ENCODE measurements at places on chromosomes 4 and X.
A peak's percentile ranks its signal among the peaks of the same experiment; 100 is the strongest.

DNA sequence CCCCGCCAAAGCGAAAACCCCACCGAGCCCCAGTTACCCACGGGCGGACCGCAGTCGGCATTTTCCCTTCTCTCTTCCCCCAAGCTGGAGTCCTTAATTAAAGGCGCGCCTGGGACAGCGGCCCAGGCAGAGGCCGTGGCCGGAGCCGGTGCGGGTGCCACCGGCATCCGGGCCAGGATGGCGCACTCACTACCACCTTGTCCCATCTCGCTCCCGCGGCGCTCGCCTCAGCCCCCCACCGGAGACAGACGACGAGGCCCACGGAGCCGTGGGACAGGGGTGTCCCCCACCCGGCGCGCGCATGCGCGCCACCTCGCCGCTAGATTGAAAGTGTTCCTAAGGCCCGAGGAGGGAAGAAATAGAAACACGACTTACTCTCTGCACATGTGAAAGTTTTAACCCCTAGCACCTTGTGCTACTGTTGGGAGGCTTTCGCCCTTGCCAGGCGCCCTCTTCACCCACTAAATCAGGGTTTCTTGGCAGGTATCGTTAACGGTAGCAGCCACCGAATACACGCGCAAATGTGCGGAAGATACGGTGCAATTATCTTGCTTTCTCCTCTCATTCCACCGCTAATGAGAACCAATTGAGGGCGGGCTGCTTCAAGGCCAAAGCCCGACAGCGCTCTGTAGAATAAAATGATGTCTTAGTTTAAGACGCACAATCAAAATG lies 64.3 kb upstream of the CCDC160 start:
- no peak for DNase-seq

- no peak for DNase-seq
Measured at GRCh38 chrX:69605521-69605920, 10.4 kb upstream of the EDA start.

DNA sequence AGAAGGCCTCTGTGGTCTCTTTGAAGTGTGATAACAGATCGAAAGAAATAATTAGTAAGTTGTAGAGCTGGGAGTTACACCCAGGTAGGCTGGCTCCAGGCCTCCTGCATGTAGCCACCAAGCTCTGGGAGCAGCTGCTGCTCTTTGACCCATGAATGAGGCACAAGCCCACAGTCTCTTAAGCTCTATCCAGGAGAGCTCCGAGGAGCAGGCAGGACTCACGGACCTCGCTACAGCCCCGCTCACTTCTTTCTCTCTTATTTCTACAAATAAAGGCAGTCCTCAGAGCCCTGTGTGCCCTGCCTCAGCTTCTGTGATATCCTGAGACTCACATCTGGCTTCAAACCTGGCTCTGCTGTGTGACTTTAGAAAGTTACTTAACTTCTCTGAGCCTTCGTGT lies 86.9 kb downstream of the EVC start:
- DNase-seq: no peak

DNA sequence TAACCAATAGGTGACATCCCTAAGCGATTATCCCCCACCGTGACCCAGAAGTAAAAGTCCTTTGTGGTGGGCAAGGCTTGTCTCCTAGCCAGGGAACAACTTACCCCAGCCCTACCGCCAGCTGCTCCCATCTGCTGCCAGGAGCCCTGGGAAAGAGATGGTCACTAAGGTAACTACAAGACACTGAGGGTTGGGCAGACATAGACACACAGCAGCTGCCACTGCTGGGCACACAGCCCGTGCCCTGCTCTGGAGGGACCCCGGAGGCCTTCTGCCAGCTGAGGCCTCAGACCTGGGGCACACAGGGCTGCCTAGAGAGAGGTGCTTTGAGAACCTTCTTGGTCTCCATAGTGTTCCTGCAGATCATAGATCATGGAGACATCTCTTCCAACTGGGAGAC lies 53.0 kb upstream of the PROM1 start:
- no peak for DNase-seq

GRCh38 chr4:66785479-66785878 lies 759.8 kb downstream of the CENPC start:
- no peak for DNase-seq

GRCh38 chr4:7902101-7902553 lies 37.5 kb downstream of the AFAP1 start:
- DNase-seq: no peak

DNA sequence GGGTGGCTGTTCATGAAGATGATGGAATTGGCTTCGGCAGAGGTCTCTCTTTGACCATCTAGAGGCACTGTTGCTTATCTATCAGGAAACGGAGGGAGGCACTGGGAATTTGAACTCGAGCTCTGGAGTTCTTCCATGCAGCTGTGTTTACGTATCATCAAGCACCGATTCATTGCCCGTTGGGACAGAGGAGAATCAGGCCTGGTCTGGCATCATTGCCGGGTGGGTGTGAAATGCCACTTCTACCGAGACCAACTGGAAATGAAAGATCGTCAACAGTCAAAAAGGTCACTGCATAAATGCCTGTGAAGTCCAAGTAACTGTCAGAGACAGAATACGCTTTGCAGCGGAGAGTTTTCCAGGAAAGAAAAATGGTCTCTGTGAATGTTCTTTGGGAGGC lies 166.9 kb downstream of the ASMT start:
- DNase-seq: no peak

- peak; percentile 65 for DNase-seq
Measured at GRCh38 chr4:165248102-165248501, 40.7 kb downstream of the KLHL2 start.

DNA sequence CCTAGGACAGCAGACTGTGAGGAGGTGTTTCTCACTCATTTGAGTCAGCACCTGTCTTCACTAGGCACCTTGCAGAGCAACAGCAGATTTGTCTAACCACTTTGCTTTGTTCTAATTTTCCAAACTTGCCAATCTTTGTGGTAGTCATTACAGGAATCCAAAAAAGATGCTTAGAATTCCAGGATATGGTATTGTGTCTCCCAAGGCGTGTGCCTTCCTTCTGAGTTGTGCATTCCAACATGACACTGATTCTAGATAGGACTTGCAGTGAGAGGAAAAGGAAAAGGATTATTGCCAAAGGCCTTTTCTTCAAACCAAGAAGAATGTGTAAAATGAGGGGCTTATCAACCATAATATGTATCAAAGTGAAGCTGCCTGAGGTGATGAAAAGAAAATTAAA lies 126.2 kb downstream of the MAPK10 start:
- DNase-seq: no peak

- DNase-seq: no peak
Measured at GRCh38 chr4:17426222-17426621, 85.7 kb downstream of the QDPR start.

DNA sequence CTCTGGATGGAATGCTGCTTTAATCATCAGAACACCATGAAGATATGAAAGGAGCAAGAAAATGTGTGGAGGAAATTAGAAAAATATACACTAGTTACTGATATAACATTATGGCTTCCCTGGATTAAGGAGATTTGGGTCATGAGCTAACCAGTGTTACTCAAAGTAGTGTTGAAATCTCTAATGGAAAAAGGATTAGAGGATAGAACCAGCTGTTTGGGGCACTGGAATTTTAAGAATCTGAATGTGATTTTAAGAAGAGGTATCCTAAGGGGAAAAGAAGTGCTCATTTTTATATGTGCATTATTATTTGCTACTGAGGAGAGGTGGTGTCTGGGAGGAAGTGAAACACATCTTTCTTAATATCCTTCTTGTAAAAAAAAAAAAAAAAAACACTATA lies 164.1 kb upstream of the PPARGC1A start:
- DNase-seq: no peak

- DNase-seq: no peak
Measured at GRCh38 chrX:151714362-151714761, 1.5 kb upstream of the FATE1 start.

DNA sequence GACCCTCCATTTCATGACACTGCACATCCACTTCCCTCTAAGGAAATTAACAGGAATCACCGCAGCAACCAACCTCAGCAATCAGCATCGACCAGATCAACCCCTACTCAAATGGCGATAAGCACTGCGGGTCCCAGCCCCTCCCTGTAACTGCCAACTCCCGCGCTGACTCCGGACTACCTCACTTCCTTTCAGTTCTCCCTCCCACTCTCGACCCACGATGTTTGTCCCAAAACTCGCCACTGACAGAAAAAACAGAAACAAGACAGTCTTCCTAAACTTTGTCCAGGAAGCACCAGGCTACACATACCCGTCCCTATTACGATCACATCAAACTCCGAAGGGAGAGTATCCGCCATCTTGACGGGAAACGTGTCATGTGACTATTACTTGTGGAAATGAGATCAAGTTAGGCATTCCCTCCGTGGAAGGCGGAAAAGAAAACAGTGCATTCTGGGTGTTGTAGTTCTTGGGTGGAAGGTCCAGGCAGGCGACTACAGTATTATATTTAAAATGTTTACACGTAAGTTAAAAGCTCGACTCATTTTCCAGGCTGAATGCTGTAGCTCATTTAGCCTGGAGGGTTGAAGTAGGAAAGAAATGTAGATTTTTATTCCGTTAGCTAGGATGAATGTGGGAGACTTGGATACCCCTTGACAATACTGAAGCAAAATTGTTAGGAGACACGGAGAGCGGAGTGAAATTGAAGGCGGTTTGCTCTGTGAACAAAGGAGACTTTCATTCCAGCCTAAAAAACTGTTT lies at the start of gene CHM:
TSS of gene CHM (minus strand) at position 385 of the 762 bp plus-strand sequence. CDS start at position 359, 26 bp downstream.
- DNase-seq: no peak

GRCh38 chrX:54695231-54695630 lies 102.8 kb downstream of the ITIH6 start:
- DNase-seq: no peak

DNA sequence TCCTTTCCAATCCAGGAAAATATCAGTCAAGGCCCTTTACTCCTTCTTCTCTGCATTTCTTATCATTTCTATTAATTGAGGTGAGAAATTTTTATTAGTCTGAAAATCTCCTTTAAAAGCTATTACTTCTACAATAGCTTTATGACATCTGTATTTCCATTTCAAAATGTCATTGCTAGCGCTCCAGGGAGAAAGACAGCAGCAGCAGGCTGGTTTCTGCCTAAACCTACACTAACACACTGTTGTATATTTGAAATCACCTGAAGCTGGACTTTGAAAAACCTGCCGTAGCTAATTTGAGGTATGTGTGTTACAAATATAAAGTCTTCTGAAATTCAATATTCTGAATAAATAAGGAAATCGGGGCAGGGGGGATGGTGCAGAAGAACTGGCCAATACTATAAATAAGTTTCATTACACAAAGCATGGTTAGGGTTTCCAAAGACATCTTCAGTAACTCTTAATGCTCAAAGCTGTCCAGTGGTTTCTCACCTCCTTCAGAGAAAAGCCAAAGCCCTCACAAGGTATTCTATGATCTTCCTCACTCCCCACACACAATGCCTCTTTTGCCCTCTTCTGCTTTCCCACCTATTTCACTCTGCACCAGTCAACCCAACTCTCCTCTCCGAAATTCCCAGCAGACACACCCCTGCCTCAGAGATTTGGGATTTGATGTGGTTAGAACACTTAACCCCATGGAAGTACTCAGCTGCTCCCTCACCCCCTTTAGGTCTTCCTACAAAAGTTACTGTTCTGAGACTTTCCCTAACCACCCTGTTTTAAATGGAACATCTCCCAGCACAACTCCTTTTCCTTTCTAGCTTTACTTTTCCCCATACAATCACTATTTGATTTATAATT lies 122.7 kb downstream of the PPP3CA start:
- DNase-seq: no peak

GRCh38 chr4:75555294-75556164 lies at the start of gene ODAPH:
ODAPH (plus strand) TSS chr4:75556066; CDS start chr4:75556083, 17 bp downstream.
- no peak for DNase-seq

- DNase-seq: no peak
Measured at GRCh38 chr4:90159193-90159592, 32.0 kb downstream of the CCSER1 start.

DNA sequence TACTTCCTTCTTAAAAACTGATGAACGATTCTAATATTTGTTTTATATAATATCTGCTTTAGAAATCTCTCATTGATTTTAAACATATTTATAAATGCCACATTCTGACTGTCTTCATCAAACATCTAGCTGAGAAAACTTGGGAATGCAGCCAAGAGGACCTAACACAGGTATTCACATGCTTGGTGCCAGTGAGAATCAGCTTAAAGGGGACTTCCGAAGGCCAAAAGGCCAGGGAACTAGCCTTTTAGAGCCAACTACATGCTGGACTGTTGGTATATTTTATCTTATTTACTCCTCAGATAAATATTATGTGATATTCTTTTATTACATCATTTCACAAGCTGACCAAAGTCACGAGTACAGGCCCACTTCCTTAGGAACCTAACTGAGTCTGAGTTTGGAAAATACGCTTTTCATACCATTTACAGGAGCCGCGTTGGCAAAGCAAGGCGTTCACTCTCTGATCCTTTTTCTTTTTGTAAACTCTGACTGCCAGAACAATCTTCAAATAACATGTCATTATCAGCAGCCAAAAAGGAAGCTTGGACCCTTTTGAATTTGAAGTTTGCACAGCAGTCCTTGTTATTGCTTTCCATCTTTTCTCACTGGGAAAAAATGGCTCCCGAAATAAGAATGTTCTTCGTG lies 41.1 kb upstream of the PDLIM3 start:
- no peak for DNase-seq

GRCh38 chr4:18578307-18578706 lies 556.8 kb upstream of the LCORL start:
- no peak for DNase-seq

DNA sequence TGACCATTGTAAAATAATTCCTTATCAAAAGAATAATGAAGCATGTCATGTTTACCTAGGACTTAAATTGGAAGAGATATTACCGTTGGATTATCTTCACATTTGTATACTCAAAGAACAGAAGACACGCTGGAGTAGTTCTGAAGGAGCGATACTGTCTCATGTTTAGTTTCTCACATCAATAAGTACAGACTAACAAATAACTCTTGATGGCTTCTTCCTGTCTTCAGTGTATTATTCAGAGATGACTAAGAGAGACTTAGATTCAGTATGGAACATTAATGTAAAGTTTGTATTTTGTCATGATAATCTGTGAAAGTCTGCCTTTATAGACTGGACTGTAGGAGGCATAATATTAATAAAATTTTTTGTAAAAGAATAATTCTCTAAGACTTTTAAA lies 72.7 kb downstream of the SPRY1 start:
- DNase-seq: no peak

DNA sequence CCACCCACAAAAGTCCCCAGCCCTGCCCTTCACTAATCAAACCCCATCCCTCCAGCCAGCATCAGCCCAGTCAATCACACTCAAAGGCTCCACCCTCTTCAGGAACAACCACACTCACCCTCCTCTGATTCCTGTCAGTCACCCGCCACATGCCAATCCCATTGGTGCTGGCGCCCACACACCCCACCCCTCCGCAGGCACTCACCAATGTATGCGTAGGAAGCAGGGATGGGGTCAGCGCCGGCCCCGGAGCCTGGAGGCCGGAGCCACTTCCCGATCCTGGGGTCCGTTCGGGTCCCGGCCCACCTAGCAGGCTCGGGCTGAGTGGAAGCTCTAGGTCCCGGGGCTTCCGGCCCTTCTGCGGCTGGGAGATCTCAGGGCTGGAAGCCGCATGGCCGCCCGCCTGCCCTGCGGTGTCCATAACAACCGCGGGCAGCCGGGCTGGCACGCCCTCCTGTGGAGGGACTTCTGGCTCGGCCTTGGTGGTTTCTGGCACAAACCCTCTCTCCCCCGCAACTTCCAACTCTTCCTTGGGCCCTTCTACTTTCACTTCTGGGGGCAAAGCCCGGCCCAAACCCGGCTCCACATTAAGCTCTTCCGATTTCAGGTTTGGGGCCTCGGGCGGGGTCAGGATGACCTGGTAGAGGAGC lies 7.9 kb upstream of the CFP start:
- no peak for DNase-seq

Data from GF-D8 (cell line).